ENCODE measurements at places on chromosomes 3 and 15. TPM values are rescaled to one million over a fixed set of nuclear protein-coding genes. Genes with fewer than 3 reads are reported as not detected.
A peak's percentile ranks its signal among the peaks of the same experiment; 100 is the strongest.

Gene CFAP100
- 0.66 TPM for total RNA-seq

DNA sequence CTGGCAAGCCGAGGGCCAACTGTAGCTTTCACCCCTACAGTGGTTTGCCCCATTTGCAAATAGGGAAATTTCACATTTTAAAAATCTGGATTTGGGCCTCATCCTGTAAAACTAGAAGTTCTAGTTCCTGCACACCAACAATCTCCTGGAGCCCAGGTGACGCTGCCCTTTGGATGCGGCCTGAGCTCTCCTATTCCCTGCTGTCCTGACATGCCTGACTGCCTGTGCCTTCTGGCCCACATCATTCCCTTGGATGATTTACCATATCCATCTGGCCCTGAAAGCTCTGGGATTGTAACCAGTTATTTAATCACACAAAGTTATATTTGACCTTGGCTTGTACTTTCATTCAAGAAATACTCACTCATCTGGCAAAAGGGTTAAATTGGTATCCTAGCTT, 272.3 kb downstream of the ARRDC4 start:
- no peak overlapping the region for H3K4me3 ChIP-seq
- no peak for DNase-seq
- no peaks in the 10 kb centered on the region for H3K36me3 ChIP-seq

DNA sequence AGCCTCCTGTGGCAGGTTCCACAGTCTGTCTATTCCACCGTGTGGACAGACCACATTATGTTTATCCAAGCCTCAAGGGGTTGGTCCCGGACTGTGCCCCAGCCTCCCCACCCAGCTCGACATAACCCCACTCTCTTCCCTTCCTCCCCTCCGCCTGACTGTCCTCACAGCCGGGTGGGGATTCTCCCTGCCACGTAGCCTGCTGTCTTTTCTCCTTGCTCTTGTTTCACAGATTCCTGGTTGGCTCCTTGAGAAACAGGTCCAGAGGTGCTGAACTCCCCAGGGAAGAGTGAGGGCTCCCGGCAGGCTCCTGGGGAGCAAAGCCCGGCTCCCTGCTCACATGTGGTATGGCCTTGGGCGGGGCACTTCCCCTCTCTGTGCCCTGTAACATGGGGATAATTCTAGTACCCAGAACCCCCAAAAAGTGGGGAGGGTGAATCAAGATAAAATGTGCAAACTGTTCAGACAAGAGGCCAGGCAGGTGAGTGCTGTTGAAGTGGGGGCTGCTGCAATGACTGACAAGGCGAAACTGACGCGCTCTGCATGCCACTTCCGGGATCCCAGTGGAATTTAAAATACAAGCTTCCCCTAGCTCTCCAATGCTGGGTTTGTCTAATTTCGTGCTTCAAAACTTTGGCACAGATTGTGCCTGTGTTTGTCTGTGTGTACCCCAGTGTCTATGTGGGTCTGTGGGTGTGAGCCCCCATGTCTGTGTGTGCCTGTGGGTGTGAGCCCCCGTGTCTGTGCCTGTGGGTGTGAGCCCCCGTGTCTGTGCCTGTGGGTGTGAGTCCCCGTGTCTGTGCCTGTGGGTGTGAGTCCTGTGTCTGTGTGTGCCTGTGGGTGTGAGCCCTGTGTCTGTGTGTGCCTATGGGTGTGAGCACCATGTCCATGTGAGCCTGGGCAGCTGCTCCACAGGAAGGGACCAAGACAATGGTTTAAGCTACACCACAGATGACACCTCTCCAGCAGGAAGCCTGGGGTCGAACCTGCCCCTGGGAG, 160.6 kb upstream of the IQSEC1 start:
- H3K27ac ChIP-seq = no peak overlapping the region
- no peaks in the 10 kb centered on the region for H3K4me1 ChIP-seq
- no peak for DNase-seq

DNA sequence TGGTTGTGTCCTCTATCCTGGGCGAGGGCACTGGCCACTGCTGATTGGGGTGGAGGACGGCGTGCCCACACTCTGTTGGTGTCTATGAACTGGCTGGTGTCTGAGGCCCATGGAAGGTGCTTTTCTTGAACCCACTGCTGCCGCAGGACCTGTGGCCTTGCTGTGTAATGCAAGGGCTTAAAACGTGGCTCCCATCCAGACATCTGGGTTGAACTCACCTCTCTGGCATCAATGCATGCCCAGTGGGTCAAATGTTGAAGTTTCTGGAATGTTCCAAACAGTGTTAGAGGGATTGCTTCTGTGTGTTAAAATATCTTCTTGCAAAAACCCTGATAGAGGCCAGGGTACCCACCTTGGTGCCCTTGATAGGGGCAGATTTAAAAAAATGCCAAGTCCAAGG, 42.6 kb downstream of the FAM3D start:
- H3K4me3 ChIP-seq = no peak overlapping the region
- DNase-seq = no peak
- H3K27me3 ChIP-seq = peaks cover 11% of the 10 kb centered on the region

GRCh38 chr15:44712346-44713005, 1.2 kb downstream of the B2M start:
- peaks cover 10% of the 10 kb centered on the region for H3K27me3 ChIP-seq
- H3K27ac ChIP-seq = no peak overlapping the region
- no peak for DNase-seq
- peak overlapping the region; percentile 82 for H3K4me3 ChIP-seq
- H3K4me1 ChIP-seq = no peaks in the 10 kb centered on the region

DNA sequence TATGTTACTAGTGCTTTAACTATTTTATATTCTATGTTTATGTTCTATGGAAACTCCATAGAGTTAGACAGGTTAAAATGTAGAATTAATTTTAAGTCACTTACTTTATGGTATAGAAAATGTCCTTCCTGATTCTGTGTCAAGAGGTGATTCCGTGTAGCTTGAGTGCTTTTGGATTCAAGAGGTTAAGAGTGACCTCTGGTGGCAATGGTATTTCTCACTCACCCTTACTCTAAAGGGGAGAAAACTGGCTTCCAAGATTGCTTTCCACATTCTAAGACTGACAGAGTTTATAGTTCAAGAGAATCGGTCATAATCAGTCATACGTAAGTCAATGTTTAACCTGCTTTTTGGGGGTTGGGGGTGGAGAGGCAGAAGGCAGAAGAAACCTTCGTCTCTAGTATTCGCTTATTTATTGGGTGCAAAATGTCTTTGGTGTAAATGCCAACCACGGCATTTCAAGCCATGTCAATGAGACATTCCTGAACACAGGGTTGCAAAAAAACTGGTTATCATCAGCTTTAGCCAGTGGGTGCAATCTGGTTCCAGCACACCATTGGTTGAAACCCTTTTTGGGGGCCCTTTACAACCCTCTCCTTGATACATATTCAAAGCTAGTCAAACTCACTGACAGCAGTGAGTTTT, 92.0 kb upstream of the VGLL3 start:
- H3K27me3 ChIP-seq = no peaks in the 10 kb centered on the region
- peak; percentile 61 for DNase-seq
- H3K4me3 ChIP-seq = no peak overlapping the region
- H3K4me1 ChIP-seq = peaks cover 3% of the 10 kb centered on the region
- no peak overlapping the region for H3K27ac ChIP-seq
- H3K36me3 ChIP-seq = no peaks in the 10 kb centered on the region

DNA sequence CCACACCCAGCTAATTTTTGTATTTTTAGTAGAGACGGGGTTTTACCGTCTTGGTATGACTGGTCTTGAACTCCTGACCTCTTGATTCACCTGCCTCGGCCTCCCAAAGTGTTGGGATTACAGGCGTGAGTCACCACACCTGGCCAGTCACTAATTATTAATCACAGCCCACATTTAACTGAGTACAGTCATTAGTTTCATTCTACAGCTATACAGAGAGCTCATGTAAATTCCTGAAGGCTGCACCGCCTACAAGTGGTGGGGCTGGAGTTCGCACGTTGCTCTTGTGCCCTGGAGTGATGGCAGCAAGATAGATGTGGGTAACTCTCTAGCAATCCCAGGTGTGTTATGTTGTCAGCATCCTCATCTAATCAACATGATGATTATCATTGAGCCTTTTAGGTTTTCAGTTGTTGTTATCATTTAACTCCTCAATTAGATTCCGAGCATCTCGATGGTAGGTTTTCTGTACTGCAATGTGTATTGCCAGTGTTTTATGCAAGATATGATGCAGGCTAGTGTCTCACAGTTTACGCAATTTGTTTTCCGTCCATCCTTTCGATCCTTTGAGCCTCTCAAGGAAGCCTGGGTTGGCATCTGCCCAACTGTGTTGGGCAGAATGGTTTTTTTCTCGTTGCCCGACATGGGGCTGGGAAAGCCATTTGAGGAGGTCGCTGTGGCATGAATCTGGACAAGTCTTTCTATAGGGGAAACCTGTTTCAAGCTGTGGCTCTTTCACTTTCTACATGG, 216.3 kb downstream of the LPP start:
- H3K36me3 ChIP-seq = no peaks in the 10 kb centered on the region
- H3K4me3 ChIP-seq = no peak overlapping the region
- no peak overlapping the region for H3K27ac ChIP-seq
- DNase-seq = no peak

- H3K27me3 ChIP-seq = no peaks in the 10 kb centered on the region
- H3K36me3 ChIP-seq = no peaks in the 10 kb centered on the region
- DNase-seq = peak; percentile 92
- peaks cover 2% of the 10 kb centered on the region for H3K4me1 ChIP-seq
Observed at GRCh38 chr15:31598620-31599019, 272.0 kb downstream of the KLF13 start.

GRCh38 chr3:122938783-122939425, 88.7 kb downstream of the SEMA5B start:
- peaks cover 10% of the 10 kb centered on the region for H3K36me3 ChIP-seq
- DNase-seq = no peak
- no peaks in the 10 kb centered on the region for H3K4me1 ChIP-seq
- H3K27ac ChIP-seq = no peak overlapping the region
- H3K4me3 ChIP-seq = no peak overlapping the region

- no peaks in the 10 kb centered on the region for H3K36me3 ChIP-seq
- H3K4me3 ChIP-seq = no peak overlapping the region
- no peaks in the 10 kb centered on the region for H3K4me1 ChIP-seq
- no peaks in the 10 kb centered on the region for H3K27me3 ChIP-seq
- no peak overlapping the region for H3K27ac ChIP-seq
Observed at GRCh38 chr3:82654708-82655107, 893.3 kb upstream of the GBE1 start.

DNA sequence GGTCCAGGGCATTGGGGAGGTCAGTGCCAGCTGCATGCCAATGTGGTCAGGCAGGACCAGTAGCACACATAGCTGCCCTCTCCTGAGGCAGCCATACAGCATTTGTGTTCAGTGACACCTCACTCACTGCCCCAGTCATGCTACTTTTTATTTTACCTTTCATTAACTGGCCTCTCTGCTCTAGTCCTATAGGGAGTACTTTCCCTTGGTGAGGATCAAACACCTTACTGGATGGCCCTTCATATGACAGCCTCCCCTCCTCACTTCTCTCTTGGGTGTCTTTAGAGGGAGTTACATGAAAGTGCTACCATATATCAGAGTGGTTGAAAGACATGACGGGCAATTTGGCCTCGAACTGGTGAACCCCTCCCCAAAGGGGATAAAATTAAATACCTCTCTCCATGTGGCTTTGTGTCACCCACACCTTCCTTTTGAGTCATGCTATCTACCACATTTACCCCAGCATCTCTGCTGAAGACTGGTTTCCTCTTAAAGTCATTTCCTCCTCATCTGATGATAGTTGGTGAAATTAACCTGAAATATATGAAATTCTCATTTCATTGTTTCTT, 17.6 kb downstream of the RLBP1 start:
- H3K36me3 ChIP-seq = peaks cover 3% of the 10 kb centered on the region
- H3K27me3 ChIP-seq = no peaks in the 10 kb centered on the region
- H3K4me1 ChIP-seq = peaks cover 9% of the 10 kb centered on the region
- DNase-seq = no peak
- no peak overlapping the region for H3K4me3 ChIP-seq
- H3K27ac ChIP-seq = no peak overlapping the region

- peaks cover 10% of the 10 kb centered on the region for H3K4me1 ChIP-seq
- H3K27ac ChIP-seq = no peak overlapping the region
- peak; percentile 66 for DNase-seq
- no peak overlapping the region for H3K4me3 ChIP-seq
- H3K27me3 ChIP-seq = no peaks in the 10 kb centered on the region
Observed at GRCh38 chr15:92118162-92118935, 264.8 kb downstream of the SLCO3A1 start.

DNA sequence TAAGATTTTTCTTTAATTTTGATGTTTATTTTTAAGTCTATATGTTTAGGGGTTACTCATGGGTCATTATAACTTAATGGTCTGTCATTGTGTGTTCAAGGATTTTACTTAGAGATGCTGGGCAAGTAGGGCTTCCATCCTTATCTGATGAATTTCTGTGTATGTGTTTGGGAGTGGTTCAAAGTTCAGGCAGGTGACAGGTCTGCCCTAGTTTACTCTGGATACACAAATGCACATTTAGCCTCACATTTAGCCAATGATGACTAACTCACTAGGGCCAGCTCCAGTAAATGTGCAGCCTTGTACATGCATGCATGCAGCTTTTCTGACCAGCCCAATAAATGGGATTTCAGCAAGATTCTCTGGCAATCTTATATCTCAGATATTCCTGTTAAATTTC, 554.1 kb downstream of the SI start:
- no peaks in the 10 kb centered on the region for H3K36me3 ChIP-seq
- no peaks in the 10 kb centered on the region for H3K4me1 ChIP-seq
- H3K27ac ChIP-seq = no peak overlapping the region
- DNase-seq = no peak
- no peaks in the 10 kb centered on the region for H3K27me3 ChIP-seq

- H3K27ac ChIP-seq = peak overlapping the region; percentile 9
- no peak overlapping the region for H3K4me3 ChIP-seq
- peaks cover 37% of the 10 kb centered on the region for H3K36me3 ChIP-seq
- H3K4me1 ChIP-seq = peaks cover 4% of the 10 kb centered on the region
Observed at GRCh38 chr3:48015431-48016180, 610 bp downstream of the MAP4 start.
